RWPE2 (cell line): ENCODE measurements at places on chromosomes 1 and 21.

DNA sequence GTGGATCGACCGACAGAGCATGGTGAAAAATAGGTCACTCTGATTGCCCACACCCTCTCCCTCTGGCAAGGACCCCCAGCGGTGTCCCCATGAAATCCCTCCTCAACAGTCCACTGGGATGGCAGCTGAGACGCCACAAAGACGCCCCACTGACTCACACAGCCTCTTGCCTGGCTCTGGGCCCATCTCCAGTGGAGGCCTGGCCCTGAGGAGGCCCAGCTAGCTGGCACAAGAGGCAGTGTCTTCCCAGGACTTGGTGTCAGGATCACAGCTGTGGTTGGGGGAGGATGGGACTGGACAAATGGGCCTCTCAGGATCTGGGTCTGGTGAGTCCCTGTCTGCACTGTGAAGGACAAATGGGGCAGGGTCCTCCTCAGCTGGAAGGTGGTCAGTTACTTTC lies 4.6 kb downstream of the ALX3 start:
- DNase-seq: no peak

DNA sequence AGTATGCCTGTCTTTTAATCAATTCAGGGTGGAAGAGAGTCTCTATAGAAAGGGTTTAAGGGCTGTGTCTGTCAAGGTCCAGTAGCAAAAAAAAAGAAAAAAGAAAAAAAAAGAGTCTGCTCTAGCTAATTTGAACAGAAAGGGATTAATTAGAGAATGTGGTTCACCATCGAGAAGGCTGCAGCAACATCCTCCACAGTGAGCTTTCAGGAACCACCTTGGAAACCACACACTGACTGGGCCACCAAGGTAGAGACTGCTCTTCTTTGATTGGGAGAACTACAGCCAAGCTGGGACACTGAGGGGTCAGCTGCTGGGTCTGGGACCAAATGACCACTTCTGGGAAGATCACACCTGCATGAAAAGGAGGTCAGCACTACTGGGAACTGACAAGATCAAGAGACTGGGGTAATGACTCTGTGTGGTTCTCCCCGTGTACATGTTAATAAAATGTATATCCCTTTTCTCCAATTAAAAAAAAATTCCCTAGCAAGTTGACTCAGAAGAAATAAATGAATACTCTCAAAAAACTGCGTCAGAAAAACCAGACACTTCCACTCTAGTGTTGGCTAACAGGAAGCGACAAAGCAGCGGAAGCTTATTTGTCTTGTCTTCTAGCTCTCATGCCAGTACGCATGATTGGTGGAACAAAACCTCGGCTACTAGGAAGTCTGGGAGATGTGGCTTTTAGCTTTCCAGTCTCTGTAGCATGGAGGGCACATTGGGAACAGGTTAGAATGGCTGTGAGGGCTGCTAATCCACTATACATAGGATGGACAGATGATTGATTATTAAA lies 60.0 kb upstream of the IVNS1ABP start:
- DNase-seq: no peak

DNA sequence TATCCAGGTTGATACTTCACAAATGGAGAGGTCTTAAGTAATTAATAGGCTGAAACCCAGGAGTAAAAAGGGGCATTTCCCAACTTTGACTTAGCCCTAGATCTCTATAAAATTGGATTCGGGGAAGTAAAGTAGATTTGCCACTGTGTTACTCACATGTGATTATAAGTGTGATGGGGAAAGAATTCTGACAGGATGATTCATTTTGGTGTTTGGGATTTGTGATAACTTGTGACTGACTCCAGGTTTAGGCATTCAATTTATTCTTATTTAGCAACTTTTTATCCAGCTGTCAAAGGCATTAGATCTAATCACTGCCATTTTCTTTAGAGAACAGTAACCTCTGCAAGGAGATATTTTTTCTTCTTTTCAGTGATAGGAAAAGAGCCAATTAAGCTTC lies 175.5 kb downstream of the ASTN1 start:
- DNase-seq: no peak

DNA sequence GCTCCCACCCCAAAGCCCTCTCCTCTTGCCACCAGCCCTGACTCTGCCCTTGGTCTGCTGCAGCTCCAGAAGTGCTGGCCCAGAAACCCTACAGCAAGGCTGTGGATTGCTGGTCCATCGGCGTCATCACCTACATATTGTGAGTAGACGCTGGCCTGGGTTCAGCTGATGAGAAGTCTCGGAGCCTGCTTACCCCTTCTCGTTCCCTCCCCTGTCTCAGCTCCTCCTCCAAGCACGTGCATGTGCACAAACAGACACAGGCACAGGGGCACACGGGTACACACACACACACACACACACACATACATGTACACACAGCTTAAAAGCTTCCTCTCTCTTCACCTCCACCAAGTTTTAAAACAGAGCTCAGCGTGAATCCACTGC lies 24.3 kb downstream of the CAMK1G start:
- no peak for DNase-seq

DNA sequence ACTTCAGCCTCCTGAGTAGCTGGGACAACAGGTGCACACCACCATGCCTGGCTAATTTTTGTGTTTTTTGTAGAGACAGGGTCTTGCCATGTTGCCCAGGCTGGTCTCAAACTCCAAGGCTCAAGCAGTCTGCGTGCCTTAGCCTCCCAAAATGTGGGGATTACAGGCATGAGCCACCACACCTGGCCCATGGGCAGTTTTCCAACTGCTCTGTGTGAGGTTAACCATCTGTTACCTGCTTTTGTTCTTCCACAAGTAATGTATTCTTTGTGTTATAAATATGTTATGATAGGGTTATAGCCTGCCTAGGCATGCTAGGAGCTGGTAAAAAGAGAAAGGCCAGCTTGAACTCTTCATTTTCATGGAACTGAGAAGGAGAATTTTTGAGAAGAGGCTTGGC lies 30.7 kb downstream of the TUFT1 start:
- no peak for DNase-seq

DNA sequence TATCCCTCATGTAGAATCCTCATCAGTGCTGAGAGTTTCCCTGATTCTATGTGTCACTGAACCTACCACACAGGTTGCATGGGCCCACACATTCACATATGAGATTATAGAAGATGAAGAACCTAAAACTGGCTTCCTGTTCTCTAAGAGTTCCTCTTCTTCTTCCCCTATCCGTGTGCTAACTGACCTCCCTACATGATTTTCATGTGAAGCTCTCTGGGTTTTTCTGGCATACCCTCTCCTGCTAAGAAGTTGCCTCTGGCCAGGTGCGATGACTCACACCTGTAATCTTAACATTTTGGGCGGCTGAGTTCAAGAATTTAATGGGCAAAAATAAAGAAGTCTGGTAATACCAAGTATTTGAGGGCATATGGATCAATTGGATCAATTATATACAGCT lies 5.5 kb upstream of the CD244 start:
- no peak for DNase-seq

- no peak for DNase-seq
Observed at GRCh38 chr1:246801241-246802020, 77.2 kb downstream of the SCCPDH start.

GRCh38 chr21:36584980-36585940 lies 105.3 kb upstream of the CLDN14 start:
- no peak for DNase-seq

DNA sequence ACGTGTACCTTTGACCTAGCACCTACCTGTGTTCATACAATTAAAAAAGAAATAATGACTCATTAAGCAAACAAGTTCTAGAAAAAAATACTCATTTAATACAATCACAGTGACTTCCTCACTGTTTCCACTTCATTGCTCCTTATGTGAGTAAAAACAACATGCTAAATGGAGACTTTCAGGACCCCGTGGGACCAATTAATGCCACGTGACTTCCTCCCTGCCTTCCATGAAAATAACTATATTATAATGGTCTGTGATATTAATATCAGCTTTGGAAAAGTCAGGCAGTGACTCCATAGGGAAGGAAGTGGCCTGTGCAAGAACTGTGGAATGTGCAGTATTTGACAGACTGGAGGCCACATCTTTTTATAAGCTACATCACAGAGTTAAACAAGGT lies 337.8 kb downstream of the HLX start:
- no peak for DNase-seq

DNA sequence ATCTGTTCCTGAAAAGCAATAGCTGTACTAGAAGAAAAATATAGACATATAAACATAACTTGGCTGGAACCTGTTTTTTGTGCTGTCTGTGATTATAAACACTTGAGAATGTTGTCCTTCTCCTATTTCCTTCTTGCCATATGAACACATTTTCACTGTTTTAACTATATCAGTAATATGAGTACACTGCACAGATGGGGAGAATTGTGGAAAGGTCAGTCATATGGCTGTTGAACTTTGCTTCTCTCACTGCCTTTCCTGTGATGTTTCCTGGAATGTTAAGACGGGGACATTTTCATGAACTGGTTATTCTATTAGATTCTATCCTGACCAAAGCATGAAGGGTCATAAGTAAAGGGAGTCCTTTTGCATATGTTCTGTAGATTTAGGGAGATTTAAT lies 24.9 kb downstream of the HMCN1 start:
- DNase-seq: no peak

- no peak for DNase-seq
Observed at GRCh38 chr21:41821081-41821755, 54.4 kb upstream of the RIPK4 start.

- DNase-seq: no peak
Observed at GRCh38 chr1:156804572-156805243, 11.9 kb downstream of the SH2D2A start.

- no peak for DNase-seq
Observed at GRCh38 chr1:245901565-245901964, 605.5 kb downstream of the SMYD3 start.

- no peak for DNase-seq
Observed at GRCh38 chr21:26127918-26128317, 42.7 kb downstream of the APP start.

DNA sequence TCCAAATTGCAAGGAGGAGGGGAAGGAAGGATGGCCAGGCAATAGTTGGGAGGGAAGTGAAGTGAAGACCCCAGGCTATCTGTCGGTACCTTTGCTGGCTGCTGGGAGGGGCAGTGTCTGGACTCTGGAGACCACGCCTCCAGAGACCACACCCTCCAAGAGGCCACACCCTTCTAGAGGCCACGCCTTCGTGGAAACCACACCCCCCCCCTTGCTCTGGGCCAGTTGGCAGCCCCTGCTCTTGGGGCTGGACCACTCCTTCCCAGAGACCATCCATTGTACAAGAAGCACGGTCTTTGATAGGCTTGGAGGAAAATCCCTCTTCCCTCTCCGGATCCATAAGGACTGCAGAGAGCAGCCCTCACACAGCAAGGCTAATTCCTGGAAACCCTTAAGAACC lies 73.1 kb downstream of the RYR2 start:
- no peak for DNase-seq

DNA sequence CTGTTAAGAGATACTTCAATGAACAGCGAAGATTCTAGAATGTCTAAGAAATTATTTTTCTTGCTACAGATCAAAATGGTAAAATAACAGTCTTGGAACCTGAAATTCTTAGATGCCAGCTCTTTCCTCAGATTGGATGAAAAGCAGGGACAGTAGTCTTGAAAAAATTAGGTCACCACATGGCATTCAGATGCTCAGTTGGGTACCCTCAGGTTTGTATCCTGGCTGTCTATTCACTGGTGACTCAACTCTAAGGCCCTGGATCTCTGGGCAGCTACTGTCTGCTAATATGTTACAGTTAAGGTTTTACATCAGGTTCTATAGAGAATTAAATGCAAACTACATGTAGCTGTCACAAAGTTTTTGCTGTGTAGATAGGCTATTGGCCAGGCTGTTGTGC lies 528.9 kb upstream of the ADAMTS5 start:
- no peak for DNase-seq

DNA sequence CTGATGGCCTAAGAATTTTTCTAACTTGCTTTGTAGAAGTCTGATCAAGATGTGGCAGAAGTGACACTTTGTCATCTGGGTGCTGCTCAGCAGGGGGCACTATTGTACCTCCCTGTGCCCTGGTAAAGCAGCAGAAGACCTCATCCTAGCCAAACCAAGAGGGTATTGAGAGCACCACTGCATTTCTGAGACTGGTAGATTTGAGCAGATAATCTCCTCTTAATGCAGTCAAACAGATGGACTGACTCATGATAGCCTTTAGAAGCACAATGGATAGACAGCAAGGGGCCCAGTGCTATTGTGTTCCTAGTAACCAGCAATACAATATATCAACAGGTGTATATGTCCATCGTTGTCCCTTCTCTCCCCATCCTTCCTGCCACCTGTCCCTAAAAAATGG lies 5.7 kb downstream of the TPM3 start:
- DNase-seq: no peak

GRCh38 chr21:22650226-22650625 lies 1652.0 kb downstream of the NCAM2 start:
- no peak for DNase-seq

DNA sequence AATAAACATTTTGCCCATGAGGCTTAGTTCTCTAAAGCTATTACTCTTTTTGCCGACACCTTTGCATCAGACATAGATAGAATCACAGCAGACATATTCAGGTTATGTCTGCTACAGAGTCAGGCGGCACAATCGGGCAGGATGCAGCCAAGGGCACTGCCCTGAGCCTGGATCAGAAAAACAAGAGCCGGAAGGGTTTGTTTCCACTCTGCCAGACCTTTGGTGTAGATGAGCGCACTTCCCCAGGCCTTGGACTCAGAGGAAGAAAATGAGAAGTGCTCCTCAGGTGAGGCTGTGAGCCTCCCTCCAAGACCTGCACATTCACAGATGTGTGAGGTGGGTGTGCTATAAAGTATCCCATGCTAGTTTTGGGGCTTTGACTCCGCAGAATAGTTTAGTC lies 43.7 kb downstream of the GNG12 start:
- no peak for DNase-seq

DNA sequence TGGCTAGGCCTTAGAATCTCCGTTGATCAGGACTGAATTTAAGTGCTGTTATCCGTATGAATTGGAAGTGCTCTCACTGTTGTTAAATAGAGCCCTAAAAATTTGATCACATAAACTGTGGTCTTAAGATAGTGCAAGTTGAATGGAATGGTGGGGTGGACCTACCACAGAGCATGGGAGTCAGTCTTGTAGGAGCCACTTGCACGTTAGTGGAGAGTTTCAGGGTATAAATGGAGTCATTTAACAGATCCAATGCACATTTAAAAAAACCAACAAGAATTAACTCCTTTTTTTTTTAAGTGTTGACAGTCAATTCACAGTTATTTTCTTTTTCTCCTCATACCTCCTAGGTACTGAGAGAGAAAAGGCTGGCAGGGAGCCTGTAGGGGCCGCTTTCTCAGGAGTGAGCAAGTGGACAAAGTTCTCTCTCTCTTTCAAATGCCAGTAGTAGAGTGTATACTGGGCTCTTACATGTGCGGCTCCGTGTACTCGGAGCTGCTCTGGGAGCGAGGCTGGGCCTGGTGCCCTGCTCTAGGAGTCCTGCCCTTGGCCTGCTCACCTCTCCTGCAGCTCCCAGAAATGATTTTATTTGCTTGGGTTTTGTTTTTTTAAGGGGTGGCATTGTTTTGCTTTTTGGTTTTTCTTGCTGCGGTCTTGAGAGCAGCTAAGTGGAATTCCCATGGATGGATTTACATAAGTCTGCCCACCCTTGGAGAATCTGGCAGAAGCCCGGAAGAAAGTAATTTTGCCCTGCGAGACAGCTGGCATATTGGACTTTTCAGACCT lies 91.3 kb downstream of the ATP5PO start:
- no peak for DNase-seq
